ENCODE measurements at places on chromosomes 16 and 17.

DNA sequence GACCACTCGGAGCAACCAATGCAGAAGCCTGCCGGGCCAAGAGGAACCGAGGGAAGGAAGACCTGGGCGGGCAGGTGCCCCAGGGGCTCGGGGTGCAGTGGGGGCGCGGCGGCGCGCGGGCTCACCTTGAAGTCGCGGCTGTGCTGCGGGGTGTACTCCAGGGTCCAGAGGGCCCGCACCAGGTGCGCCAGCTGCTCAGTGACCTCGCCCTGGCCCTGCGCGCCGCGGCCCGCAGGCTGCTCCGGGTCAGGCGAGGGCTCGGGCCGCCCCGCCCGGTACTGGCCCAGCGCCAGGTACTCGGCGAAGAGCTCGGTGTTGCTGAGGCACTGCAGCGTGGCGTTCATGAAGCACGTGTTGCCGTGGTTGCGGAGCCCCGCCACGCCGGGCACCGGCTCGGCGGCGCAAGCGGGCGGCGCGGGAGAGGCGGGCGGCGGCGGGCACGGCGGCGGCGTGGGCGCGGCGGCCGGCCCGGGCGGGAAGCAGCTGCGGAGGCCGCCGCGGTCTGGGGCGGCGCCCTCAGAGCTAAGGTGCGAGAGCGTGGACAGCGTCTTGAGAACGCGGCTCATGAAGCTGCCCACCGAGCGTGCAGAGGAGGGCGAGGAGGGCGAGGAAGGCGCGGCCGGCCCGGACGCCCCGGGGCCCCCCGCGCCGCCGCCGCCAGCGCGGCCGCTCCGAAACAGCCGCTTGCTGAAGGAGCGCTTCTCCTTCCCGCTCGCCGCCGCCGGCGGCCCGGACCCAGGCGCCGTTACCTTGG lies 562 bp downstream of the USP31 start:
- DNase-seq, result peak; percentile 41

- no peak for DNase-seq
Observed at GRCh38 chr17:39200957-39201510, 951 bp downstream of the RPL19 start.

DNA sequence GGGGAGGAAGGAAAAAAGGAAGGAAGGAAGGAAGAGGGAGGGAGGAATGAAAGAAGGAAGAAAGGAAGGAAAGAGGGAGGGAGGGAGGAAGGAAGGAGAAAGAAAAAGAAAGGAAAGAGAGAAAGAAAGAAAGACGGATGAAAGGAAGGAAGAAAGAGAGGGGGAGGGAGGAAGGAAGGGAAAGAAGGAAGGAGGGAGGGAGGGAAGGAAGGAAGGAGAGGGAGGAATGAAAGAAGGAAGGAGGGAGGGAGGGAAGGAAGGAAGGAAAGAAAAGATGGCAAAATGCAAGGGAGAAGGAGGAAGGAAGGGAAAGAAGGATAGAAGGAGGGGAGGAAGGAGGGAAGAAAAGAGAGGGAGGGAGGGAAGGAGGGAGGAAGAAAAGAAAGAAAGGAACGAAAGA lies 257.3 kb upstream of the C16orf82 start:
- DNase-seq, result no peak

DNA sequence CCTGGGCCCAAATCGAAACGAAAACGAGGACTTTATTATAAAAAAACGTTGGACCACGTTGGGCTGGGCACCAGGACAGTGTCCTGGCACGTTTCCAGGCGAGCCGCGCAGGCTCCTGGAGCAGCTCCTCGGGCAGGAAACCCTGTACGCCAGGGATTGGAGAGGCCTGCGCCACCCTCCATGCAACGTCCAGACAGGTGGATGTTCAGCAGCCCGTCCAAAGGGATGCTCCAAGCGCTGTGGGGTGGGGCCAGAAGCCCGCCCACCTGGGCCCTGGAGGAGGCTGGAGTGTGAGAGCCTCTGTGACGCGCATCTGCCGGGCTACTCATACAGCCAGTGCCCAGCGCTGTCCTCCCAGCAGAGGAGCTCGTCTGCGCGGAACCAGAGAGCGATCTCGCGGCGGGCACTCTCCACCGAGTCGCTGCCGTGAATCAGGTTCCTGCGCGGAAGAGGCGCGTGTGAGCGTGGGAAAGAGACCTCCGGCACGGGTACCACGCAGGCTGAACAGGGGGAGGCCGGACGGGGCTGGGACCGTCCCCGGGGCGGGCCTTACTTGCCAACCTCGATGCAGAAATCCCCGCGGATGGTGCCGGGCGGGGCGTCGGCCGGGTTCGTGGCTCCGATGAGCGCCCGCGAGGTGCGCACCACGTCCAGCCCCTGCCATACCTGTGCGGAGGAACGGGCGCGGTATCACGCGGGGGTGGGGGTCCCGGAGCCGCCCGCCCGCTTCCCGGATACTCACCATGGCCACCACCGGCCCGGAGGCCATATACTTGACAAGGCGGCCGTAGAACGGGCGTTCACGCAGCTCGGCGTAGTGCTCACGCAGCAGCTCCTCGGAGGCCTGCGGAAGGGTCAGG lies 785 bp downstream of the NME3 start:
- DNase-seq, result peak; percentile 38

GRCh38 chr17:17904166-17905035 lies 67.6 kb upstream of the SREBF1 start:
- no peak for DNase-seq

GRCh38 chr17:42849451-42850181 lies 1.4 kb upstream of the AOC3 start:
- no peak for DNase-seq

Data from stimulated activated CD4-positive, alpha-beta T cell treated with anti-CD3 and anti-CD28 coated beads, Interleukin-4, amount 100 ng/mL, for 48 hours (primary cell).